ENCODE measurements at places on chromosomes 6 and 20.

DNA sequence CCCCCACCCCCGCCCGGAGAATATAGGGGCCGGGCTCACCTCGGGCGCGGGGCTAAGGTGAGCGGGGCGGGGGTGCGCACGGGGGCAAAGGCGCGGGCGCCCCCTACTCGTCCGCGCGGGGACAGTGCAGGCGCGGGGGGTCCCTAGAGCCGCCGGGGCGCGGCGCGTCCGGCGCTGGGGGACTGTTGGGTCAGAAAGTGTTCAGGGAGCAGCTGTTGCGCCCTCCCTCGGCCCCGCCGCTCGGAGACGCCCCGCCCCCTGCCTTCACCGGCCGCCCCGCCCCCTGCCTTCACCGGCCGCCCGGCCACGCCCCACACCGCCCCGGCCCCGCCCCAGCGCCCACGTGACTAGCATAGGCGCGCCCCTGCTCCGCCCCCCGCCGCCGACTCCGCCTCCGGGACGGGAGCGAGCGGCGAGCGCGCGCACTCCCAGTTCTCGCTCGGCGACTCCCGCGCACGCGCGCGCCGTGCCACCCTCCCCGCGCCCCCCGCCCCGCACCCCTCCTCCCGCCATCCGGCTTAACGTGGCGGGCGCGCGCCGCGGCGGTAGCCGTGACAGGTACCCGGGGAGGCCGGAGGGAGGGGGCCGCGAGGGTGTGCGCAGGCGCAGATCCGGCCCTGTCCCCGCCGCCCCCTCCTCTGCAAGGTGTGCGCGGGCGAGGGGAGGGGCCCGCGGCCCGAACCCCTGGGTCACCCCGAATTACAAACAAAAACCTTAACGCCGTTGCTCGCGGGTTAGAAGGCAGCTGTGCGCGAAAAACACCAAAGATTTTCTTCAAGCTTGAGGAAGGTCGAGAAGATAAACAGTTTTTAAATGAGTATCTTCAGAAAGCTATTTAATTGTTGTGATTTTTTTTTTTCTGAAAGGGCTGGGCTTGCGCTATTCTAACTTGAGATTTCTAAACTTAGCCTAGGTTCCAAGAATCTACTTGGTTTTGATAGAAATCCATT is 704 bp upstream of the ZNF217 start:
- peak; percentile 93 for DNase-seq

DNA sequence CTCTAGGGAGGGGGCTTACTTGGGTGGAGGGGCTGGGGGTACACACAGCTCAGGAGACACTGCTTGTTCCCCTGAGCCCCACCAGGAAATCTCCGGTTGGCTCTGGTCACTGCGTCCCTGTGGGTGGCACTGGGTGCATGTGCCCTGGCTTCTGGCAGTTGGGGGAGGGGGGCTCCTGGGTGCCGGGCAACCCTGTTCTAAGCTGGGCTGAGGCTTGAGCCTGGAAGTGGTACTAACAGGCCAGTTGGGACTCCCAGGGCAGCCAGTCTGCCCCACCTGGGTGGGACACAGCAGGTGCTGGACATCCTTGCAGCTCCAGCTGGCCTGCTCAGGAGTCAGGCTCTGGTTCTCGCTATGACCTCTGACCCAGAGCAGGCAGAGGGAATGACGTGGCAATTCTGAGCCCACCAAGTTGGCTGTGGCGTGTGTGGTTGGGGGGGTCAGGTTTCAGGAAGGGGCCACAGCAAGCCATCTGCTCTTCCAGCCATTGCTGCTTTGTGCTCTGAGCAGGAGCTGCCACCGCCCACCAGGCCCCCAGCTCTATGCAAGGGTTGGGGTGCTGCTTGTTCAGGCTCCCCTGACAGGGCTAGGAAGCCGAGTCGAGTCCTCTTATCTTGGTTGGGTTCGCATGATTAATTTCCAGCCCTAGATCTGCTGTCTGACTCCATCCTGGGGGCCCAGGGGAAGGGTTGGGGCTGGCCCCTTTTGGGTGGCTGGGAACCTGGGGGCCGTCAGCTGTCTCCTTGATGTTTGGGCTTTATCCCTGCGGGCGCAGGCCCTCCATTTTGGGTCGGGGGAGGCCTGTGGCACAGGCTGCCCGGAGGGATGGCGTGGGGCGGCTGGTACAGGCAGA is 590 bp downstream of the C20orf204 start:
- no peak for DNase-seq

GRCh38 chr6:150534553-150534952 is 65.1 kb upstream of the PLEKHG1 start:
- no peak for DNase-seq

GRCh38 chr6:43915986-43916923 is 146.2 kb downstream of the VEGFA start:
- no peak for DNase-seq

DNA sequence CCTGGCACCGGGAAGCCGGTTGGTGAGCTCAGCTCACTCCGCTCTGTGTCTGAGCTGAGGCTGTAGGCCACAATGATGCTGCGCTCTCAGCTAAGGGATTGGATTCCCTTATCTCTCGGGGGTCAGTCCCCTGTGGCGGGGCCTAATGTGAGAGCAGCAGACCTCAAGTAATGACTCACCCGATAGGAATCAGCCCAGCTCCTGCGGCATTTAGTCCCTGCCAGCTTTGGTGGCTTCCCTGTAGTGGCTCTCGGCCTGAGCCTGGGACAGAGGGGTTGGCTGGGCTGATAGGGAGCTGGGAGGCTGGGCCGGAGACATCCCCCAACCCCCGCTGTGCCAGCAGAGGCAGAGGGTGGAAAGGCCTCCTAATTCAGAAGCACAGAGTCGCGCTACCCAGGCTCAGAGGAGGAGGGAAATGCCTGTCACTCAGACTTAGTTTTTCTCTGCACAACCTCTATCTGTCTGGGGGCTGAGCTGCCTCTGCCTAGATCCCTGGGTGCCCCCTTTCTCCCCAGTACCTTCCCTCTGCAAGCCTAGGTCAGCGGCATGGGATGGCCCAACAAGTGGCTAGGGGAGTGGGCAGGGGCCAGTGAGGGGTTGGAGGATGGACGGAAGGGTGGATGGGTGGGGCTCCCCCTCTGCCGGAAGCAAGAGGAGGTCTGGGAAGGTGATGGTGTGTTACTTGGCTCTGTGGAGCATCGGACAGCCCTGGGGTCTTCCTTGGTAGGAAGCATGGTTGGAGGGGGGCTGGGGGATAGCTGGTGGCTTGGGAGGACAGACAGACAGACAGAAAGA is 92.2 kb downstream of the CDH22 start:
- no peak for DNase-seq

GRCh38 chr6:140108167-140108566 is 733.7 kb upstream of the CITED2 start:
- no peak for DNase-seq

- DNase-seq, result no peak
Measured at GRCh38 chr6:129730477-129731165, 20.6 kb upstream of the ARHGAP18 start.

DNA sequence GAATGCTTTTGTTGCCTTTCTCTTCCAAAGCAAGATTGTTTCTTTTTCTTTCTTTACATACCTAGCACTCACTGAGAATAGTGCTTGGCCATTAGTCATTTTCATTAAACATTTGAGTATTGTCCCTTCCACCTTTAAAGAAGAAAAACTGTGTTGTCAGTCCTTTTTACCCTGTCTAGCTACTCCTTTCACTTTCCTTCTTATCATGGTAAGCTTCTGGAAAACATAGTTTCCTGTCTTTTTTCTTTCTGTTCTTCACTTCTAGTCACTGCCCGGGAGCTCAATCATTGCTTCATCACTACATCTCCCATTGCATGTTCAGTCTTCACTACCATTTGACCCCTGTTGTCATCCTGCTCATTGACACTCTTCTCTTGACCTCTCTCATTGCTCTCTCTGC is 12.1 kb downstream of the VAPB start:
- no peak for DNase-seq

GRCh38 chr6:157424491-157425020 is 43.6 kb downstream of the ZDHHC14 start:
- DNase-seq, result no peak

- DNase-seq, result no peak
Measured at GRCh38 chr20:23391707-23392310, 29.5 kb downstream of the NAPB start.

DNA sequence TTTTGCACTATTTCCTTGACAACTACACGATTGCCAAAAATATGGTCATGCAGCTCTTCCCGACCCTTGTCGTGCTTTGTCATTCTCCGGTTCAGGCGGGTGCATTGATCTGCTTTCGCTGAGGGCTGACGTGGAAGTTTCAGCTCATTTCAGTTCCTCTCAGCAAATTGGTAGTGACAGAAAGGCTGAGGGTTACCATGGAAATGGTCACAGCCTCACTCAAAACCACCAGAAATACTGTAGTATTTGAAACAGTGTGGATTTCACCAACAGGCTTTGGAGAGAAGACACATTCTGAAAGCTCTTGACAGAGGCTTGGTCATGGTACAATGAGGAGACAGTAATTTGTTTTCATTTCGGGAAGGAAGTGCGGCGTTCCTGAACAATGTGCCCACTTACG is 99.7 kb upstream of the EXOC2 start:
- no peak for DNase-seq

DNA sequence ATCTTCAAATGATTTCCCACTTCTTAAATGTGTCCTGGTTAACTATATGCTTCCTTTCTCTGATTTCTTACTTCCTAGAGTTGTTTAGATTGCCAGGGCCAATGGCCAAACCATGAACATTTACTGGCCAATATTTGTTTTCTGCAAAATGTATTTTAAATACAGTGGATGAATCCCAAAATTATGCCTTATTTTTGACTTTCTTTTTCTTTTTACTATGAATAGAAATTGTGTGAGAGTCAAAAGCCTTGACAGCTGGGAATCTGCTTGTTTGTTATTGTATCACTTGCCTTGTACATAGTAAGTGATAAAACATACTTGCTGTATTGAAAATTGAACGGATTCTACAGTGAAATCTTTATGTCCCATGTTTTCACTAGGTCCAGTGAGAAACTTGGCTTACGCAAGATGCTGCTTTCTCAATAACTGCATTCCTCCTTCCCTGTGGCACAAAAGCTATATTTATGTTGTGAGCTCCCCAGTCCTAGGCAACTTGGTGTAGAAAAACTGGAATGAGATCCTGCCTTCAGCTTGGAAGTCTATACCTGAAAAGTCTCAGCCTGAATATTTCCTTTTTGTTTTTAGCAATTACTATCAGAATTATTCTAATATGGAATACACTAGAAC is 295.2 kb downstream of the EPHA7 start:
- no peak for DNase-seq

- DNase-seq, result no peak
Measured at GRCh38 chr6:14804785-14805210, 441.1 kb upstream of the JARID2 start.

GRCh38 chr6:455006-455585 is 63.5 kb downstream of the IRF4 start:
- DNase-seq, result no peak

GRCh38 chr6:107318100-107318736 is 141.1 kb downstream of the PDSS2 start:
- no peak for DNase-seq

- no peak for DNase-seq
Measured at GRCh38 chr6:43683708-43684455, 3.7 kb downstream of the MRPS18A start.

DNA sequence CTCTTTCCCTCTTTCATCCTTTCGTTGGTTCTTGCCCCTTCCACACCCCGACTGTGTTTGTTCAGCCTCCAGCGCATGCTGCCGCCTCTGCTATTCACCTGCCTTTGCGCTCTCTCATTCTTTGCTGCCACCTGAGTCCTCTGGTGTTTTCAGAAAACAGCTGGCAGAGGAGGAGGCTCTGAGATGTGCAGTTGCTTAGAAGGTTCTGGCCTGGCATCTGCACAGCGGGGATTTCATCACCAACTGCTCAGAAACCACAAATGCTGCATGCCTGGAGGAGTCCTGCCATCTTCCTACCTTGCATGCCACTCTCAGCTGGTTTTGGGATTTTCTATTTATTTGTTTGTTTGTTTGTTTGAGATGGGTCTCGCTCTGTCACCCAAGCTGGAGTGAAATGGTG is 39.2 kb upstream of the CLDN20 start:
- no peak for DNase-seq

DNA sequence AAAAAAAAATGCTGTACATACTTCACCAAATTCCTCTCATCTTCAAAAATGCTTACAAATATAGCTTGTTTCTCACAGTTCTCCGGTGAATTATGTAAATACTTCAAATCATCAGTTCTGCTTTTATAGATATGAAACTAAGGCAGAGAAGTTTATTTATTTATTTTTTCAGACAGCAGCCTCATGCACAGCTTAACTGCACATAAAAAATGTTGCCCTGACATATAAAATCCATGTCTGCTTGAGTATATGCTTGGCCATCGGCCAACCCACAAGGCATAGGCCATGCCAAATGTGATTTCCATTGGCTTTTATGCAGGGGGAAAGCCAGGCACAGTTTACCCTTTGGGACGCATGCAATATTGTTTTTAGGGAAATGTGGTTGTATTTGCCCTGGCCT is 57.3 kb upstream of the PHACTR2 start:
- DNase-seq, result no peak

- no peak for DNase-seq
Measured at GRCh38 chr6:95244751-95245150, 332.6 kb upstream of the MANEA start.

DNA sequence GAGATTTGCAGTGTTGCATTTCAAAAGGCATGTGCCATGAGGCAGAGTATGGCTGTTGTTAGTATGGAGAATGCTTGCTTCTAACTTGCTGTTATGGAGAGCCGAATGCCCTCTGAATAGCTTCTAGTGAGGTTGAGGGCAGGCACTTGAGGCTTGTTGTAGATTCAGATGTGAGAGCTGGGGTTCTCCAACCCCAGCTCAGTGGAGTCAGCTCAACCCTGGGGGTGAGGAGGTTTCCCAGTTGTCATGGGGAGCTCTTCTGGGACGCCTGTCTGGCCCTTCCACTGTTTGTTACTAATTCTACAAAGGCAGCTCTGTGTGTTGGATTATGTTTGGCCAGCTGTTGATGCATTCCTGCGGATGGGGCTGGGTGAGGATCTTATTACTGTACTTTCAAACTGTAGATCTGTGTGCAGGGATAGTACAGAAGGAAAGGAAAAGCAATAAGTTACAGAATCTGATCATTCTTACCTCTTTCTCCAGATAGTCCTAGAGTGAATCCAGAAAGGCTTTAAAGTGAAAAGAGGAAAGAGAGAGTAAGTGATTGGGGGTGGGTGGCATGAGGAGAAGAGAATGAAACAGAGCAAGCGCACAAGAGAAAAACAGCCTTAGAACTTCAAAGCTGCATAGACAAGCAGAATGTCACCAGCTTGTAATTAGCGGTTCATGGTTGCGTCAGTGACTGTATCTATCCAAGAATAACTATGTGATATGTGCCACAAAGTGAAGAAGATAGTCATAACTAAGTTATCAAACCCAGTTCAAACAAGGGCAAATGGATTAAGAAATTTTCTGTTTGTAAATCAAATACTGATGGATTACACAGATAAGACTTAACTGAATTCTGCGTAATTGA is 148.7 kb downstream of the PRL start:
- no peak for DNase-seq

DNA sequence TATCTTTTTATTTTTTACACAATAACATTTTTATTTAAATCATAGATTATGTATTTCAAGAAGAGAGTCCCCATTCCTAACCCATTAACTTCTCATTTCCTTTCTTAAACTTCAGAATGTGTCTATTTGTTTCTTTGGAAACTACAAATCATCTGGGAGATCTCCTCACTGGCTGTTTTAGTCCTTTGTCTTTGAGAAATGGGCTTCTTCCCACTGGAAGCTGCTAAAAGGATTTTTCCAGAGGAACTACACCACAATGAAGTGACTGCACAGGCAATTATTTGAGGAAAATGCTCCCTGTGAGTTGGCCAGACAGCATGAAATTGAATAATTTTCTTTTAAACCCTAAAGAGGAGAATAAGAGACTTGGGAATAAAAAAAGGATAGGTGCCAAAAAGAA is 119.1 kb downstream of the TENT5A start:
- DNase-seq, result no peak

GRCh38 chr20:13392391-13392790 is 171.3 kb downstream of the ISM1 start:
- no peak for DNase-seq

- no peak for DNase-seq
Measured at GRCh38 chr20:62358171-62359042, 8.7 kb downstream of the LAMA5 start.

Data from activated T-cell treated with anti-CD3 and anti-CD28 coated beads for 24 hours (primary cell).